ENCODE measurements at places on chromosomes 2 and 18.

- DNase-seq: no peak
Measured at GRCh38 chr2:65351234-65351947, 81.0 kb downstream of the SPRED2 start.

DNA sequence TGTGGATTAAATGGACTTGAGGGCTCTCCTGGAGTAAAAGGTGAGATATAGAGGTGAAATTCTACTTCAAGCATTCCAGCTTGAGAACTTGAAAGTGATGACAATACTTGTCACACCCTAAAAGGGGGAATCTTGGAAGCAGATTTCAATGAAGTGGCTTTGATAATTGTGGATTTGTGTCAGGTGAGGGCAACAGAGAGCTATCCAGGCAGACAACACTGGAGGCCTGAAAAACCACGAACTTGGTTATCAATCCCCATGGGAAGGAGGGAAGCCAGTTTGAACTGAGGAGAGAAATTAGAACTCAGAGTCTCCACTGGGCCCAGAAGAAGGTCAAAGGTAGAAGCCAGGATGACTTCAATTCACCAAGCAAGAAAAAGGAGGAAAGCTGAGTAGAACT is 263.9 kb downstream of the FIGN start:
- DNase-seq: no peak

DNA sequence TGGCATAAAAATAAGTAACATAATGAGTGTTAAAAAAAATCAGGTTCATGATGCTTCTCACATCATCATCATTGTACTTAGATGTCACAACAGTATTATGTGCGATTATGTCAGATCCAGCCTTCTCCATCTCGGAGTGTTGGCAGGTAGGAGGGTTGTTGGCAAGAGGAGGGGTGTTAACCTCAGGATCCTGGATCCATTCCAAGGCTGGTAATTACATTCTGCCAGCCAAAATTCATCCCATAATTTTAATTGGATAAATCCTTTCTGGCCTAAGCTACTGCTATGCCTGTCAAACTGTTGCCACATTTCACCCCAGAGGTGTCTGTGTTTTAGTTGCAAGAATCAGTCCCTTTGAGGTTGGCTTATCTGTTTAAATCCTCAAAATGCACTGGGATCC is 891 bp upstream of the FTCDNL1 start:
- no peak for DNase-seq

GRCh38 chr18:58593938-58594337 is 35.0 kb downstream of the ALPK2 start:
- DNase-seq: no peak

- no peak for DNase-seq
Measured at GRCh38 chr2:162477011-162477410, 133.1 kb downstream of the GCA start.

DNA sequence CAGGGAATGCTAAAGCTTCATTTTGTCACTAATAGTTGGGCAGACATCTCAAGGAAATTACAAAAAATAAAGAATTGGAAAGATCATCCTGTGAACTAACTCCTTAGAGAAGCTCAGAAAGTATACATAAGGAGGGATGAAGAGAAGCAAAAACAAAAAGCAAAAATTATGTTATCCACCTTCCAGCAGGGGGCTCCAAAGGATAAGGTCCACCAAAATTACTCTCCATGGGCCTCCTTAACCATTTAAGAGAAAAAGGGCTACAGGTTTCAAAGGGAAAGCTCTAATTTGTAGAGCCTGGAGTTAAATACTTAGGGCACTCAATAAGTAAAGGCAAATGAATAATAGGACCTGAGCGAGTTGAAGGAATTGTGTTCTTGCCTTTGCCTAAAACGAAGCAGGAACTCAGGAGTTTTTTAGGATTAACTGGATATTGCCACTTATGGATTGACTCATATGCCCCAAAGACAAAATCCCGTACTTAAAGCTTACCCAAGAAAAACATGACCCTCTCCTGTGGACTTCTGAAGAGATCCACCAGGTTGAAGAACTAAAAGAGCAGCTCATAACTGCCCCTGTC is 1167.9 kb downstream of the DSC3 start:
- DNase-seq: no peak

DNA sequence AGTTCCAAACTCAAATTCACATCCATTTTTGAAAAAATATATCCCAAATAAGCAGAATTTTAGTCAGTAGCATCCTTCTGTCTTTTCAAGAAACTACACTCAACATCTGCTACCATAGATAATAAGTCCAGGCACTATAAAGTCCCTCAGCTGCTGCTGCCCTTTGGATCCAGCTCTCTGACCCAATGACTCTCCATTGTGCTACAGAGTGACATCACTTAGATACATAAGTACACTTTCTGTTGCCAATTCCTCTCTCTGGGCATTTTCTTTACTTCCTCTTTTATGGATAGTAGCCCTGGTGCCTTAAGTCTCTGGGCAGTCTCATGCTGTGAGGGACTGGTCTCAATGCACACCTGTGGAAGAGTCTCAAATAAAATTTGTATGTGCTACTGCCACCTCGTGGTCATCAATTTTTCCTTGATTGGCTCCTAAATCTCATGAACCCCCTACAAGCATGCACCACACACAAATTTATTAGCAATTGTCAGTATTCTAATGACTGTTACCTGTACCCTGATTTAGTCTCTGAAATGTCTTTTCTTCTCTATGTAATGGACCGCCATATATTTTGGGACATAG is 219.2 kb downstream of the LRP1B start:
- no peak for DNase-seq

DNA sequence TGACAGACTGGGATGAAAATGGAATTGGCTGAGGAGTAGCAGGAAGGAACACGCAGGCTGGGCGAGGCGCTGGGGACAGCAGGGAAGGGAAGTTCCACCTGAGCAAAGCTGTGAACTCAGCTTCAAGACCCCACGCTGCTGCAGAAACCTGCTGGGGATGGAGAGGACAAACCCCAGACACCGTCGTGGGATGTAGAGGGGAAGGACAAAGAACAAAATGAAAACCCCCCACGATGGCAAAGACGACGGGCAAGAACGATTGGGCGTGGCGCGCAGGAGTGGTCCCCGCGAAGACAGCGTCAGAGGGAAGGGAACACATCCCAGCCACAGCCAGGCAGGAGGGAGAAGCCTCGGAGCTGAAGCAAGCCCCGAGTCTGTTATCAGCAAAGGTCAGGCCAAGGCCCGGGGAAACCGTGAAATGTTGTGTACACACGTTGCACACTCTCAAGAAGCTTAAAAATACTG is 222.9 kb downstream of the NDUFA10 start:
- DNase-seq: no peak

GRCh38 chr2:119782308-119783027 is 22.7 kb downstream of the PTPN4 start:
- DNase-seq: no peak

DNA sequence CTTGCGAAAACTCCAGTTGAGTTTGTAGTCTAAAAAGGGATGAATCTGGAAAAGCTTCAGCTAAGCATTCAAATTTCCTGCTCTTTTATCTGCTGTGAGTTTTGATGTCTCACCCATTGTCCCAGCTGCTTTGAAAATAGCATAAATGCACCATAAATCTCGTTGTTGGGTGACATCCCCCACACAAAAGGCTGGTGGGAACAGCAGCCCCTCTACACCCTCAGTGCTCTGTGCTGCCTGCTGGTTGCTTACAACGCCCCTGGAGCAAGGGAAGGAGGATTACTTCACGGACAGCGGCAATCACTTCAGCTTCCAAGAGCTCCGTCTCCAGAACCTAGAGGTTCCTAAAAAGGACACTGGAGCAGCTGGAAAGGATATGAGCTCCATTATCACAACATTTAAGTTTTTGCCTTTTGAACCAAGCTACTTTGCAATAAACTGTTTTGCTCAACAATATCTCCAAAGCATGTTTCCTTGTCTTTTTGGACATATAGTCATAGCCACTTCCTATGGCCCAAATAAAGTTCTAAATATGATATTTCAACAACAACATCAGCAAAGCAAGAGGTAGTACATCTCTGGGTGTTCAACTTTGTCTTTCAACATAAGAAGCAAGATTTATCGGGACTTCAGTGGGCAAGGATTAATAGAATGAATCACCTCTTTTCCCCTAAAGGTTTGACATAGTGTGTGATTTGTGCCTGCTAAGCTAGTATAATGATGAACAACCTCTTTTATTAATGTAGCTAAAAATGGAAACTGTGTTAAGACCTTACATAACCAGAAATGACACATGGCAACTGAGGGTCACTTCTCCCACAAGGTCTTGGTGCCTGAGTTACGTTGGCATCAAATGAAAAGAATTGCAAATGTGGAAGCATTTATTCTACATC is 413.5 kb downstream of the TXNL1 start:
- DNase-seq: no peak

- DNase-seq: no peak
Measured at GRCh38 chr2:120439637-120440384, 93.9 kb downstream of the INHBB start.

- no peak for DNase-seq
Measured at GRCh38 chr2:240269886-240270285, 129.4 kb upstream of the OTOS start.

- DNase-seq: no peak
Measured at GRCh38 chr2:200101922-200102321, 146.5 kb downstream of the MAIP1 start.

GRCh38 chr2:128506534-128506933 is 187.9 kb upstream of the HS6ST1 start:
- no peak for DNase-seq

DNA sequence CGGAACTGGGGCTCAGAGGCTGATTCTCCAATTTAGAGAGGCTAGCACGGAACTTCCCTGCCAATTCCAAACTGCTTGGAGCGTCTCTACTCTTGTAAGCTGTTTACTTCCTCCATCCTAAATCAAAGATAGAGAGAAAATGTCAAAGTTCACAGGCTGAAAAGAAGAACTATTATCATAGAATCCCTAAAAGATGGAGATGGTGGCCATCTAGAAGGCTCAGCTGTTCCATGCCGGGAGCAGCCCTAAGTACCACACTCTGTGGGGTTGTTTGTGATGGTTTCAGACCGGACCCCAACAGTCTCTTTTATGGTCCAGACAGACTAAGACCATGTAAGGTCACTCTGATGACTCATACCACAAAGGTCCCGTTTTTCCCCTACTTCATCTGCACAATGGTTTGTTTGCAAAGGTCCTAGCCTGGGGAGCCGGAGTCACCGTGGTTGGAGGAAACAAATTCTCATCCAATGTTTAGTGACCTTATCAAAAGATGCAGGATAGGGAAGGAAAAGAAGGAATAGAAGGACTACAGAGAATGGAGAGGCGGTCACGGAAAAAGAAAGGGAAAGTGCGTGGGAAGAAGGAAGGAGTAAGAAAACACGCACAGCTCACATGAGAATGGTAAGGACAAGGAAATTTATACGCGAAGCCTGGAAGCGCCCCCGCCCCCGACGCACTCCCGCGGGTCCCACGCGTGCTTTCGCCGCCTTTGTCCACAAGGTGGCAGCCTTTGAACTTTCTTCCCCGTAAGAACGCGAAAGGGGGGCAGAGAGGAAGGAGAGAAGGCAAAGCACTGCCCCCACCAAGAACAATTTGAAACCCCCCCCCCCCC is 453 bp upstream of the ANTXR1 start:
- DNase-seq: peak; percentile 49

DNA sequence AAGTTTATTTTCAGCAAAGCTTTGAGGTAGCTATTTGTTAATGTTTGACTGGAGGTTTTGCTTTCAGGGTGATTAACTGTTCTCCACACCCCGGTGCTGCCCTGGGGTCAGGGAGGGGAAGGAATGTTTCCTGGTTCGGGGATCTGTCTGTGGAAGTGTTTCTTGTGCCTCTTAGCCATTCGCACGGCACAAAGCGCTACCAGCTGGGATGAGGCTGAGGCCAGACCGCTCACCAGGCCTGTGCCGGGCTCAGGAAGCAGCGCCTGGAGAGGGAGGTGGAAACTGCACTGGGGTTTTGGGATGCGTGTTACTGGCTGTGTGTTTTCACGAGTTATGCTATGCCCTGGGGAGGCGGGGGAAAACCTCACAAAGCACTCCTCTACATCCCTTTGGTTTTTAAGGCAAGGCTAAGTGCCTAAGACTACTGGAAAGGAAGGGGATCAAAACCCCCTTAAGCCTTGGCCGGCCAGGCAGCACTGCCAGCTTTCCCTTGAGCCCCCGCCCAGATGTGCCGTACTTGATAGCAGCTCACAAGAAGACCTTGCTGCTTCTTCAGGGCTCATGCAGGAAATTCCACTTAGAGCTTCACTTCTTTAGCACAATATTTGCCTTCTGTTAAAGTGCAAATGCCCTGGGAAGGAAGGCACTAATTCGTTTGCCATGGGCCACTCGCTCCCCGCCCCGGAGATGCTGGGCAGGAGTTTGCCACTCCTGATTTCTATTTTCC is 65.7 kb upstream of the CNGA3 start:
- DNase-seq: no peak

DNA sequence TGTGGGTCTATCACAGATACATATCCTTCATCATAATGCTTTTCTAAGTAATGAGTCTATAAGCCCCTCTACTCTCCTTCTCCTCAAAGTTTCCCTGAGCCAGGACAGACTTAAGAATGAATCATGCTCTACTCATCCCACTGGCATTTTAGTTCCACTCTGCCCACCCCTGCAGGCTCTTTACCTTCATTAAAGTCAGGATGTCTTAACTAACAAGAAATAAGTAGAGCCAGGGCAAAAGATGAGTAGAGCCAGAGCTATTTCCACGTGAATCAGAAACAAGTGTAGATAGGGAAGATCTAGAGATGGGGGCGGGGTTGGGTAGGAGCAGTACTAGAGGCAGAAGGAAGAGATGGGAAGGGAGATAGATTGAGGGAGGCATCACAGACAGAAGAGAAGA is 790.5 kb downstream of the RNF144A start:
- no peak for DNase-seq

GRCh38 chr2:190679813-190680591 is 31.1 kb downstream of the NAB1 start:
- peak; percentile 66 for DNase-seq

DNA sequence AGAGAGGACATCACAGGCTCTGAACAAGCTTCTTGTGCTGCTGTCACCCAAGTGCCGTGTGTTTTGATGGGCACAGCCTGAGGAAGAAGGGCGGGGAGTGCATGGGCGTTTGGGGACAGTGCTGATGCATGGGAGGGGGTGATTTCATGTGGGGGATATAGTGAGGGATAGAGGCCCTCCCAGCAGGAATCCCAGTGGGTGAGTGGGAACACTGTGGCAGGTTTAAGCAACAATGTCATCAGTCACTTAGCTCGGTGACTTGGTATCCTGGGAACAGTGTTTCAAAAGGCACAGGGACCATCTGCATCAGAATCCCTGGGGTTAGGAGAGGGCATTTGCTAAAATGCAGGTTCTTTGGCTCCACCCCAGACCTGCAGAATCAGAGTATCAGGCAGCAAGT is 609 bp downstream of the SIGLEC15 start:
- DNase-seq: no peak

DNA sequence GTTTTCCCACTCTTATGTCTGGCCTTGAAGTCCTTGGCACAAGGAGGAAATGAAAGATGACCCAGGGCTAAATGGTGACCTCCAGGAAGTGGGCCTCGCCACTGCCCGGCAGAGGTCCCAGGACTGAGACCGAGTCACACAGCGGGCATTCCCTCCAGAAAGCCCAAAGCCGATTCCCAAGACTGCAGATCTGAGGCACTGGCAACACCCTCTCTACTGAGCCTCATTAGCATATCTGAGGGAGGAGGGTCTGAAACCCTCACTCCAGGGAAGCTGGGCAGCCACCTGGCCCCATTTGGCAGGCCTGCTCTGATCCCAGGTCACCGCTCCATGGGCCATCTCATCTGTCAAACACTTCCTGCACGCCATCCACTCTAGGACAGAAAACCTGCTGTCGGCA is 29.1 kb downstream of the FAM178B start:
- DNase-seq: no peak
